ENCODE measurements at places on chromosomes 7 and 10.

DNA sequence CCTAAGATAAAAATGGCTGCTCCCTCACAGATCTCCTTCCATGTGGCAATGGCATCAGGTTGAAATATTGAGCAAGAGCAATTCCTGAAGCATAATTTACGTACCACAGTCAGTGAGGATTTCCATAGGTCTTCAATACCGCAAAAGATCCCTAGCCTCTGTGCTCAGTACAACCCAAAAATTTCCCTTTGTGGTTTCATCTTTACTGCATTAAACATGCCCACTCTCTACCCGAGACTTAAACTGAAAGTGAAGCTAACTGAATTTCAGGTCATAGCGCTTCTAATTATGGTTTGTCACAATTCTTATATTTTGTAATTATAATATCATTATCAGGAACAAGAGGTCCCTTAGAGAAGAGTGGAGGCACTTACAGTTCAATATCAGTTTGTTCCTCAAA is 1071.1 kb downstream of the XPNPEP1 start:
- DNase-seq: no peak

DNA sequence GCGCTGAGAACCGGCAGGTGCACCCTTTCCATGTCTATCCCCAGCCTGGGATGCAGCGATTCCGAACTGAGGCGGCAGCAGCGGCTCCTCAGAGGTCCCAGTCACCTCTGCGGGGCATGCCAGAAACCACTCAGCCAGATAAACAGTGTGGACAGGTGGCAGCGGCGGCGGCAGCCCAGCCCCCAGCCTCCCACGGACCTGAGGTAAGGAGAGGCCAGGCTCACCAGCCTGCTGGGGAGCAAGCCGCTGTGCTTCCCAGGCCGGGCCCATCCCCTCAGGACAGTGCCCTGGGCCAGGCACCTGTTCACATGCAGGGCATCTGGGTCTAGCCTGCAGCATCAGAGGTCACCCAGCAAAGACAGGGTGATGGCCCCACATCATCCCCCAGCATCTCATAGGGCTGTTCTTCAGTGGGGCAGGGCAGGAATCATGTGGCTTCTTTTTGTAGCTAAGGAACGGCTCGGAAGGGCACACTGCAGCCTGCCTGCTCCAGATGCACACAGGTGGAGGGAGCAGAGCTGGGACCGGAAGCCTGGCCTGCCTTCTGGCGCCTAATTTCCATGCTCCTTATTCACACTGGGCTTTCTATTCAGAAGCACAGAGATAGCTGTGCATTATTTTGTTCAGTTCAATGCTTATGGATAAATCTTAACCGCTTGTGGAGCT is 18.9 kb downstream of the BAG3 start:
- no peak for DNase-seq

DNA sequence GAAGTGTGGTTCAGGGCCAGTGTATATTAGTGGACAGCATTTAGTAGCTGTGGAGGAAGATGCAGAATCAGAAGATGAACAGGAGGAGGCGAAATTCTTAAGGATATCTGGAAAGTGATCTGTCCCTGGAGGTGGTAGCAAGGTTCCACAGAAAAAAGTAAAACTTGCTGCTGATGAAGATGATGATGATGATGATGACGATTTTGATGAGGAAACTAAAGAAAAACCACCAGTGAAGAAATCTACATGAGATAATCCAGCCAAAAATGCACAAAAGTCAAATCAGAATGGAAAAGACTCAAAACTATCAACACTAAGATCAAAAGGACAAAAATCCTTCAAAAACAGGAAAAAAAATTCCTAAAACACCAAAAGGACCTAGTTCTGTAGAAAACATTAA is 26.3 kb downstream of the TM9SF3 start:
- no peak for DNase-seq

DNA sequence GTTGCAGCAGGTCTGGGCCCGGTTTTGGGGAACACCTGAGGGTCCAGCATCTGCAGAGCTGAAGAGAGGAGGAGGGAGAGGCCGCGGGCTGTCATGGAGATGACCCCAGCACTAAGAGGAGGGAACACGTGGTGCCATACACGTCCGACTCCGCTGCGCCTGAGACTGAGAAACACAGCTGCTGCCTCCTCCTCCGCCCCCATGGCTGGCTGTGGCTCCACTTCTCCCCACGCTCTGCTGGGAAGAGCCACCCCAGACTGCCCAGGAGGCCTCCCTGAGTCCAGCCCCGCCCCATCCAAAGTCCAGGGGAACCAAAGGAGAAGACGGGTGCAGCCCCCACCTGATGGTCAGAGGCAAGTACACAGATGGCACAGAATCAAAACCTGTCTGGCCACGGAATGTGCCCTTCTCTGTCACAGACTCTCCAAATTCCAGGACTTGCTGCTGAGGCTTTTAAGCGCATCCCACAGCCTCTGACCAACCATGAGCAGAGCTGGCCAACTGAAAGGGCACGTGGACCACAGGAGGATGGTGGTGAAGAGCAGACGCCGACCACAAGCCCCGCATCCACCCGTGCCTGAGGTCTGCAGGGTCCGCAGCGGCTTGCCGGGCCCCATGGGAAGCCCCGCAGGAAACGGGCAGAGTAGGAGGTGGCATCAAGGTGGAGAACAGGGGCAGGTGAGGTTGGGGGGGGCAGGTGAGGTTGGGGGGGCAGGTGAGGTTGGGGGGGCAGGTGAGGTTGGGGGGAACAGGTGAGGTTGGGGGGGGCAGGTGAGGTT is 24.0 kb downstream of the STK32C start:
- no peak for DNase-seq

GRCh38 chr10:30411263-30411662 is 22.7 kb upstream of the MAP3K8 start:
- no peak for DNase-seq

Data from activated T-helper 1 cell treated with anti-CD3 and anti-CD28 coated beads, Interleukin-12 subunit alpha, Interleukin-12 subunit beta, Interleukin-2, Interleukin-4 antibody, amounts not matched to agents 30 ng/mL and 10 ng/mL and 1 ng/mL, durations not matched to agents 14 hours and 24 hours and 36 hours (primary cell).